ENCODE measurements at places on chromosomes 5 and 9.

DNA sequence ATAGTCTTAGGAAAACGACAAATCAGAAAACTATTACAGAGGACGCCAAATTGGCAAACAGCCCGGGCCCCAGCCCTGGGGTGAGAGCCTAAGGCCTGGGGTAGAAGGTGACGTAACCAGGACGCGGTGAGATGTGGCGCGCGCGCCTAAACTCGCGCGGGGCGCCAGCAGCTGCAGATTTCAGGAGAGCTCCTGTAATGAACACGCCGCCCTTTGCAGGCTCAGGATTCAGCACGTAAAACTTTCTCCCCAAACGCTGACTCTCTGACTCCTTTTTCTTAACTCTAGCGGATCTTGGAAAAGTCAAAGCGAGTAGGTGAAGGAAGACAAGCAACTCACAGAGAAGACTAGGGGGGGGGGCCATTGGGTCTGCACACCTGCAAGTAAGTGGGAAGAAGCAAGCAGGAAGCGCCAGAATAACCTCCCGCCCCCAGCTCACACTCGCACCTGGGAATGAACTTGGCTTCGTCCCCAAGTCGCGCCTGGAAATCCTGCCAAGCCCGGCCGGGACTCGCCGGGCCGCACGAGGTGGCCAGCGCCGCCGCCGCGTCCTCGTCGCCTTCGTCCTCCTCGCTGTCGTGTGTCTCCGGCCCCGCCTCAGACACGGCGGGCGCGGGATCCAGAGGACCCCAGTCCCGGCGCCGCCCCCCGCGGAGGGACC lies 822 bp downstream of the RASEF start:
- DNase-seq, result no peak

GRCh38 chr9:32419921-32420320 lies 35.5 kb downstream of the ACO1 start:
- DNase-seq, result no peak

DNA sequence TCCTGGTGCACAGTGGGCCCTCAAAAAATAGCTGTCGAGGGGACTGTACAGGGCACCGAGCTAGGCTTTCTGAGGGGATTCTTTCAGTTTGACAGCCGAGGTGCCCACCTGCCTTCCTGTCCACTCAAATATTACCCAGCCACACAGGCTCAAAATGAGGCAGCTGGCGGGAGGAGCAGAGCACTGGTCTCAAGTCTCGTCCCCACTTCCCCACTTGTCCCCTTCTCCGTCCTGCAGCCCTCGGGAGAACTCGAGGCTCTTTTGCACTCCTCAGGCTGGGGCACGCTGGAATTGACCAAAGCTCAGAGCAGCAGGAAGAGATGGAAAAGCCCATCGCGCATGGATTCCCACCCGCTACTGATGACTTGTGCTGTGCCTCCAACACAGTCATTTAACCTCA lies 185.2 kb downstream of the HSPA4 start:
- DNase-seq, result no peak

GRCh38 chr5:180129291-180130190 lies 58.0 kb upstream of the RNF130 start:
- no peak for DNase-seq

DNA sequence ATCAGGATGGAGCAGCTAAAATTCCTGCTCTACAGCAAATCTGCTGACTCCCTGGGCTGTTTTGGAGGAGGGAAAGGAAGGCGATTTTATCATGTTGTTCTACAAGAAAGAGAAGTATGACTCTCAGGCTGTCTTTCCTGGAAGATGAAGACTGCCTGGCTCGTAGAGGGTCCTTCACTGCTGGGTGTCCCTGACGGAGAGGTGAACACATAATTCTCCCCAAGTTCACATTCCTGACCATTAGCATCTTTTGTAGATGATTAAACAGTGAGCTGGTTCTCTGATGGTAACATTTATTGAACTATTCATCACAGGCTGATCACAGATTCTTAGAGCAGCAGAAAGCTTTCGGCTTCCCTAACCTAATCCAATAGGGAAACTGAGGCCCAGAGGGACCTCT lies 212.4 kb upstream of the GLRA1 start:
- no peak for DNase-seq

DNA sequence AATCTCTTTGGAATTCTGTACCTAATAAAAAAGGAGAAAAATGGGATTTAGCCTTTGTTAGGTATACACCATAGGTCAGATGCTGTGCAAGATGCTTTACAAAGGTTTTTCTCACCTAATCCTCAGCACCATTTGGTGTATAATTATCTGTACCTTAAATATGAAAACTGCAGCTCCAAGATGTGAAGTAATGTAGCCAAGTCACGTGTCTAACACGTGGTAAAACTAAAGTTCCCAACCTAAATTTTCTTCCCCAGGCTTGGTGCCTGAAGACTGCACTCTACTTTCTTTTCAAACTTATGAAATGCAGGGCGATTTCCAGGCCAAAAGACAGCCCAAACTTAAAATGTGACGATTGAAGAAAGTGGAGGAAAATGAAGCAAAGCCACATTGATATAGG lies 125.8 kb downstream of the CDH6 start:
- DNase-seq, result no peak

- no peak for DNase-seq
Observed at GRCh38 chr5:135543485-135544304, 7.9 kb upstream of the NEUROG1 start.

DNA sequence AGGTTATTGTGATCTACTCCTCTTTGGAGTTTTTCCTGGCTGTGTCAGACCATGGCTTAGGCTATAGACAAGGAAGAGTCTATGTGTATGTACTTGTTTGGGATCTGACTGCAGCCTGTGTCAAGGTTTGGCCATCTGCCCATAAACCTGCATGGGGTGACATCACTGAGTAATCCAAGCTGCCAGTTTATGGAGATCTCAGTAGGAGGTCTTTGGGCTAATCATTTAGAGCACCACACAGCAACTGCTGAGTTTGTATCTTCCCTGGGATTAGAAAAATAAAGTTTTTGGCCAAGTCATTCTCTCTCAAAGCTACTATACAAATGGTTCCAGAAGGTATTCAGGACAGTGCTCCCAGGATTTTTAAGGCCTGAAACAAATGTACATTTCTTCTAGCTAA lies 65.5 kb upstream of the HSPB3 start:
- no peak for DNase-seq

GRCh38 chr5:76604838-76605237 lies 18.4 kb downstream of the F2RL2 start:
- DNase-seq, result no peak

DNA sequence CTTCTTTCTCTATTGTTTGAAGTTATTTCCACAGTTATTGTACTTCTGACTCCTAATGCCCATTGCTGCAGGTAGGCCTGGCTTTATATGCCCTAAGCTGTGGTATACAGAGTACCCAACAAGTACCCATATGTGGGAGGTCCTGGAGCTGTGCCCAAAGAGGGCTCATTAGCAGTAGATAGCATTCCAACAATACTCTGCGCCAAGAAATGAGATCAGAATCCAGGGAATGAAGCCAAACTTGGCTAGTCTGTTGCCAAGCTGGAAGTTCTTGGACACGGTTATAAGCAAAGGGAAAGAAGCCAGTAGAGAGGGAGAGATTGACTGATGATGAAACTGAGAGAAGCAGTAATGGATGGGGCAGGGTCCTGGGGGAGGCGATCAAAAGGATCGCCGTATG lies 29.7 kb upstream of the FAM169A start:
- DNase-seq, result no peak

DNA sequence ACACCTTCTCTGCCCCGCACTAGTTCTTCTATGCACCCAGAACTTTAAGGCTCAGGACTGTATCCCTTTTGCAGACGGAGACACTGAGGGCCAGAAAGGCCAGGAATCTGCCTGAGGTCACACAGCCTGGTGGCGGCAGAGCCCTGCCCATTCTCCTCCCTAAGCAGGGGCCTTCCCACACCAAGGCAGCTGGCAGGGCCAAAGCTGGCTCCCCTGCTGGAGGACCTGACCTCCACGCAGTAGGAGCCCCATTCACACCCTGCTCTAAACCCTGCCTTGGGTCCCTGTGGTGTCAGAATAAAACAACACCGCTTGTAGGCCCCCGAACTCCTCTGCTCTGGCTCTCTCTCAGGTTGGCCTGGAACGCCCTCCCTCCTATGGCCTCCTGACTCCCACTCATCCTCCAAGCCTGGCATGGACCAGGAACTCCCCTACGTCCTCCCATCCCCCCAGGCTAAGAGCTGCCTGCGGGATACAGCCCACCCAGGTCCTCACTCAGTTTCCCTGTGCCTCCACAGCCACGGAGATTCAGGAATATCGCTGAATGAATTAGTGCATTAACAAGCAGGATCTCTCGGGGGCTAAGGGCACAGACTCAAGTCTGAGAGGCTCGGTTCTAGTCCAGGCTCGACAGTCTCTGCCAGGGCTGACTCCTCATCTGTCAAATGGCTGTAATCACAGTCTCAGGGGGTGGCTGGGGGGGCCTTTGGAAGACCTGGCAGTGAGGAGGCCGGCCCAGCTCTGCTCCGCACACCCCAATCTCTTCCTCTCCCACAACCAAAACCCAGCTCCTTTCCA lies 2.8 kb downstream of the ST6GALNAC6 start:
- DNase-seq, result no peak

GRCh38 chr5:169511708-169512107 lies 71.9 kb upstream of the SPDL1 start:
- no peak for DNase-seq

DNA sequence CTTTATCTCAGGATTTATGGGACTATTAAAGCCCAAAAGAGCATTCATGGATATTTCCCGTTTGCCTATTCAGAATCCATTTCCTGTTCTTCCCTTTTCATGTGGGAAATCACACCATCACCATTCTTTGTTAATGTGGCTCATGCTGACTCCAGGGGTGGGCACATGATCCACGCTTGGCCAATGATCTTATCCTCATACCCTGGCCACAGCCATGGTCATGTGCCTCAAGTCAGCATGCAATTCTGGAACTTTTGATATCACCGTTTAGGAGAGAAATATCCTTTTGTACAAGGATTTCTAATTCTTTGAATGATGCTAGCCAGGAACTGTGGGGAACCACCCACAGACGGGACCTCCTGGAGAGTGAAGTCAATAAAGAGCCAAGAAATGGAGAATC lies 272.2 kb downstream of the PRELID2 start:
- no peak for DNase-seq

DNA sequence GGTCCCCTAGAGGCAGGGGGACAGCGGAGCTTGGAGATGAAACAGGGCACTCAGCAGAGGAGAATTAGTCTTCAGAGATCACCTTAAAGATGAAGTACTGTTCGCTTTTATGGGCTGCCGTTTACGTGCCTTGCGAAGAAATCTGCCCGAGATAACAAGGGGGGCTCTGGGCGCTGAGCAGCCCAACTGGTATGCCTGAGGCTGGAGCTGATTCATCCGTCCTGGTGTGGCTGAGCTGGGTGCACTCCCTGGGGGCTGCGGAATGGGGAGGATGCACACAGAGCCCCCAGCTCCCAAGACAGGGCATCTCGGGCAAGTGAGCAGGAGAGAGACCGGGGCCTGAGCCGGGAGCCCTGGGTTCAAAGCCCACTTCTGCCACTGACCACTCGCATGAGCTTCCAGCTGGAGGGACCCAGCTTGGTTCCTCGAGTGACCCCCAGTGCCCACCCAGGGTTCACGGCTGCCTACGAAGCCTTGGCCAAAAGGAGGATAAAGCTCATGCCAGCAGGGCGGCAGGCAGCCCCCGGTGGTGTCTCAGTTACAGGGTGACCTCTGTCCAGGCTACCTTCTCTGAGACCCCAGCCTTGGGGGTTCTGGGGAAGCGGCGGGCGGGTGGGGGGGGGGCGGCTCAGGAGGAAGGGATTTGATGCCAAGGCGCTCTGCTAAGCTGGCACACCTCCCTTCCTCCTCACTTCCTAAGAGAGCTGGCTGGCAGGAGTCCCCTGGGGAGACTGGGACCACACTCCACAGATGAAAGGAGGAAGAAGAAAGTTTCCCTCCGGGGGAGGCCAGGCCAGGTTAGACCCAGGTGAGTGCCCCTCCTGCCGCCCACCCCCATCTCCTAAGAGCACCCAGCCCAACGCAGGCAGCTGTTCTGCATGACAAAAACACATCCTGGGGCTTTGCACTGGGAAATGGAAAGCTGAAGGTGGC lies 5.7 kb downstream of the FIBCD1 start:
- no peak for DNase-seq

- DNase-seq, result no peak
Observed at GRCh38 chr9:95096381-95096780, 221.1 kb downstream of the FANCC start.

DNA sequence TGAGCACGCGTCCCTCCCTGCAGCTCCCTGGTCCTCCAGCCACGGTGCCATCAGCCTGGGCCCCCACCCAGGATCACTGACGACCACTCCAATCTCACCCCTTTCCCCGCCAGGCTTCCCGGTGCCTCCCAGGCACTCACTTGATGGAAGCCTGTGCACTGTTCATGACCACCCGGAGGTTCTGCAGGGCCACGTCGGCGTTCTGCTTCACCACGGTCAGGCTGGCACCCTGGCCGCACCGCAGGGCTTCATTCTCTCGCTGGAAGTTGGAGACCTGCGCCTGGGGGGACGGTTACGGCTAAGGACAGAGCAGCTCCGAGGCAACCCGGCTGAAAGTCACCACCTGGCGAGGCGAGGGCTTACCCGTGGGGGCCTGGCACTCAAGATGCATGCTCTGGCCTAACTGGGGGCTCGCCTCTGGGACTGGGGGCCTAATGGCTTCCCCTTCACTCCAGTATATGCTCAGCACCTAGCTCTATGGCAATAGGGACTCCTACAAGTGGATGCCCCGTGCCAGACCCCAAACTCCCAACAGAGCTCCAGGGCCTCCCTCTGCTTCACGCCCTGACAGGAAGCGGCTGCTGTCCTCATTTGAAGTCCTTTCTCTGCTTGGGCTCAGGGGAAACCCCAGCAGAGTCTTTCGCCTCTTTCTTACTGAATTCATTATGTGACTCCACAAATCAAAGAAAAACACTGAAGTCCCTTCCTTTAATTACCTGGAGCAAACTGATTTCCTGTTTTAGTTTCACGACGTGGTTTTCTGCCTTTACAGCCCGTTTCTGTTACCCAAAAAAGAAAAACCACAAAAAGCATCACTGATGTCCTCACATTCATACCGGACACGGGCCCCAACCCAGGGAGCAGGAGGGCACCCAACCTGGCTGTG lies 4.2 kb upstream of the SNAPC4 start:
- DNase-seq, result peak; percentile 9

GRCh38 chr5:168249923-168250322 lies 41.5 kb upstream of the WWC1 start:
- DNase-seq, result no peak

- DNase-seq, result peak; percentile 3
Observed at GRCh38 chr9:132412089-132412488, 2.1 kb downstream of the CFAP77 start.

DNA sequence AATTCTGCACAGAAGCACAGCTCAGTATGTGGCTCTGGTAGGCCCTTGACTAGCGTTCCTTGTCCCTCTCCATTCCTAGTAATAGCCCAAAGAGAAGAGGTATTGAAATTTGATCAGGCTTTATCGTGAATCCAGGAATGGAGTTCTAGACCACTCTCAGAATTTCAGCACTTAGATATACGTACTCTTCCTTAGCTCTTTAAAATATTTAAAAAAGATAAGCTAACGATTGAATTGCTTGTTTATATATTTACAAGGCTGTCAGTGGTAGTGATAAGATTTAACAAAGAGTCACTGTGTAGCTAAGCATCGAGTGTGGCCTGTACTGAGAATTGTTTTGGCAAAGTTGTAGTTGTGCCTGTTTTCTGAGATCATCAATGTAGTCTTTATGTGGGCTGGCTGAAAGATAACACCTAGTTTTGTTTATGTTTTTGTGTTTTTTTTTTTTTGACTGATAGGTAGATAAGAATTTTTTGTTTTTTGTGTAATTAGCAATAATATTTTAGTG lies 2.5 kb downstream of the KIAA1958 start:
- DNase-seq, result no peak

GRCh38 chr5:127471211-127471610 lies 46.2 kb upstream of the PRRC1 start:
- DNase-seq, result no peak

GRCh38 chr5:27701931-27702903 lies 663.8 kb upstream of the CDH9 start:
- no peak for DNase-seq

Measured in stimulated activated naive CD4-positive, alpha-beta T cell (primary cell).